ENCODE measurements at places on chromosomes 7 and 10. TPM values are rescaled to one million over a fixed set of nuclear protein-coding genes. Genes with fewer than 3 reads are reported as not detected.

- H3K4me1 ChIP-seq = peaks cover 15% of the 10 kb centered on the region
- no peak overlapping the region for H3K4me3 ChIP-seq
- DNase-seq = peak; percentile 28
These were observed 655.6 kb downstream of the LRMDA start for GRCh38 chr10:76086761-76087639.

Gene FAS
- total RNA-seq = 11.1 TPM

Gene SLC26A3
- not detected for total RNA-seq

DNA sequence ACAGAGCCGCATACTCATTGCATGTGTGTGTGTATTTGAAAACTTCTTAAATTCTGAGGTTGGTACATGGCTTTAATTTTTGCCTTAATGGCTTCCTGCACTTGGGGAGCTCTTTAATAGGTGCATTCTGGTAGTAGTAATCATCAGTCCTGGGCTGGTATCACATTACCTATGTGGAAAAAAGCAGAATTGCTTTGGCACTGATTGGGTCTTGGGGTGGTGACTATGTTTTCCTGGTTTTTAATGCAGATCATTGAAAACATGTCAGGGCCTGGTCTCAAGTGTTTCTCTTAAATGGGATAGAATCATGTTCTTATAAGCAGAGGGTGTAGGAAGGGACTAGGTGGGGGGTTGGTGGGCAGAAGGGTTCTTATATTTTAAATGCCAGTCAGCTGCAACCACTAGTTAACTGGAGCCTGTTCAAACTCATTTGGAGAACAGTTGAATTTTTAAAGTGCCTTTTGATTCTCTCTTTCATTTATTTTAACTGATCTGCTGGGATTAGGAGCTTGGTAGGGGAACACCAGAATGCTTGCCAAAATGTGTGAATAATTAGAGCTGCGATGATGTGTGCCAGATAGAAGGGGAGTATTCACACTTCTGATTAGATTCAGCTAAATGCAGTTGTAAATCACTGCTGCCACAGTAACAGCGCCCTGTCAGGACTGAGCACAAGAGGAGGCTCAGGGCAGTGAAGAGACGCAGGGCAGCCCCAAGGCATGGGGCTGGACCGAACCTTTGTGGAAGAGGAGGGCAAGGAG is 633.5 kb upstream of the GALNT17 start:
- no peaks in the 10 kb centered on the region for H3K36me3 ChIP-seq
- H3K4me3 ChIP-seq = no peak overlapping the region
- no peaks in the 10 kb centered on the region for H3K4me1 ChIP-seq
- no peak overlapping the region for H3K27ac ChIP-seq

DNA sequence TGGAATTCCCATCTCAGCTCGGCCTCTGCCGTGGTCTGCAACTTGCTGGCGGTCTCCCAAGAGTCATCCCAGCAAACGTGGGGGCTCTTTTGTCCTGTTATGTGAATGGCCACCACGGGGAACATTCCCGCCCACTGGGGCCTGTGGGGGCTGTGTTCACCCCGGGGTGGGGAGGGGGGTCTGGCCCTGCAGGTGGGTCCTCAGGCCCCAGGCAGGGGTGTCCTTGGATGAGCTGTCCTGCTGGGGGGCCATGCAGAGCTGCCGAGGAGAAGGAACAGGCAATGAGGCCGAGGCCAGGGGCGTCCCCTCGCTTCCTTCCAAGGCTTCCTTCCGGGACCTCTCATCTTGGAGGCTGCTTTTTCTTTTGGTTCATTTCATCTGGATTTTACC is 24.4 kb upstream of the PITRM1 start:
- H3K4me3 ChIP-seq = no peak overlapping the region
- no peak for DNase-seq
- H3K27ac ChIP-seq = no peak overlapping the region
- H3K4me1 ChIP-seq = peaks cover 5% of the 10 kb centered on the region

Gene ASZ1
- not detected for total RNA-seq

Gene ADARB2
- total RNA-seq = 0.99 TPM

Gene LRRC4
- total RNA-seq = 19.8 TPM

- no peaks in the 10 kb centered on the region for H3K4me1 ChIP-seq
- H3K4me3 ChIP-seq = no peak overlapping the region
- H3K27me3 ChIP-seq = no peaks in the 10 kb centered on the region
- H3K27ac ChIP-seq = no peak overlapping the region
- DNase-seq = no peak
These were observed 23.5 kb upstream of the KBTBD2 start for GRCh38 chr7:32915041-32915536.

DNA sequence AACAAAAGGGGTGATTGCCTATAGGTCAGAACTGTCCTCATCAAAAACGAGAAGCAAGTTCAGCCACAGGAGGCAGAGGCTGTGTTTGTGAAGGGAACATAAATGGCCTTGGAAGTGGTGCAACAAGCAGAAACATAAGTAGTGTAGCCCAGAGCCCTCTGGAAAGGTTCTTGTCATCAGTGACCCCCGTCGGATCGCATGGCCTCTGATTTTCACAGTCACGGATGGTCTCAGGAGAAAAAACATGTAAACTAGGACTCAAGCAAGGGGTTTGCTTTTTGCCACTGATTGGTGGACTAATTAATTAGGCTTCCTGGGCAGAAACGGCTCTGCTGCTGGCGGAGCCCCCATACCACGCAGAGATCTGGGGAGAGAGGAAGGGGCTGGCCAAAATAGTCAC is 496.5 kb upstream of the MKI67 start:
- DNase-seq = no peak
- H3K4me3 ChIP-seq = no peak overlapping the region
- H3K4me1 ChIP-seq = peaks cover 24% of the 10 kb centered on the region
- no peak overlapping the region for H3K27ac ChIP-seq
- H3K36me3 ChIP-seq = no peaks in the 10 kb centered on the region

DNA sequence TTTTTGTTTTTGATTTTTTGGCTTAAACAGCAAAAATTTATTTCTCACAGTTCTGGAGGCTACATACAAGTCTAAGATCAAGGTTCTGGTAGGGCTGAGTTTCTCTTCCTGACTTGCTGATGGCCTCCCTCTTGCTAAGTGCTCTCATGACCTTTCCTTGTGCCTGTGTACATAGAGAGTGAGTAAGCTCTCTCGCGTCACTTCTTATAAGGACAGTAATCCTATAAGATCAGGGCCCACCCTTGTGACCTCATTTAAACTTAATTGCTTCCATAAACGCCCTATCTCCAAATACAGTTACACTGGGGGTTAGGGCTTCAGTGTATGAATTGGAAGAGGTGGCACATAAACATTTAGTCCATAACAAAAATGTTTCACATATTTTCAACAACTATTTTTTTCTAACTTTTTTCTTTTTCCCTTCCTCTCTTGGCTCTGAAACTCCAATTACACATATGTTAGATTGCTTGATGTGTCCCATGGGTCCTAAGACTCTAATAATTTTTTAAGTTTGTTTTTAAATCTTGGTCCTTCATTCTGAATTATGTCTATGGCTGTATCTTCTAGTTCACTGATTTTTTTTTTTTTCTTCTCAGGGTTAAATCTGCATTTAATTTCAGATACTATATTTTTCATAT is 149.8 kb downstream of the HBP1 start:
- no peaks in the 10 kb centered on the region for H3K27me3 ChIP-seq
- peak; percentile 3 for DNase-seq
- H3K4me1 ChIP-seq = peaks cover 12% of the 10 kb centered on the region
- no peak overlapping the region for H3K4me3 ChIP-seq
- no peak overlapping the region for H3K27ac ChIP-seq

GRCh38 chr7:157837561-157837960 is 500.8 kb downstream of the DNAJB6 start:
- no peak for DNase-seq
- H3K36me3 ChIP-seq = no peaks in the 10 kb centered on the region
- H3K4me3 ChIP-seq = no peak overlapping the region
- no peaks in the 10 kb centered on the region for H3K27me3 ChIP-seq
- no peak overlapping the region for H3K27ac ChIP-seq
- peaks cover 41% of the 10 kb centered on the region for H3K4me1 ChIP-seq

DNA sequence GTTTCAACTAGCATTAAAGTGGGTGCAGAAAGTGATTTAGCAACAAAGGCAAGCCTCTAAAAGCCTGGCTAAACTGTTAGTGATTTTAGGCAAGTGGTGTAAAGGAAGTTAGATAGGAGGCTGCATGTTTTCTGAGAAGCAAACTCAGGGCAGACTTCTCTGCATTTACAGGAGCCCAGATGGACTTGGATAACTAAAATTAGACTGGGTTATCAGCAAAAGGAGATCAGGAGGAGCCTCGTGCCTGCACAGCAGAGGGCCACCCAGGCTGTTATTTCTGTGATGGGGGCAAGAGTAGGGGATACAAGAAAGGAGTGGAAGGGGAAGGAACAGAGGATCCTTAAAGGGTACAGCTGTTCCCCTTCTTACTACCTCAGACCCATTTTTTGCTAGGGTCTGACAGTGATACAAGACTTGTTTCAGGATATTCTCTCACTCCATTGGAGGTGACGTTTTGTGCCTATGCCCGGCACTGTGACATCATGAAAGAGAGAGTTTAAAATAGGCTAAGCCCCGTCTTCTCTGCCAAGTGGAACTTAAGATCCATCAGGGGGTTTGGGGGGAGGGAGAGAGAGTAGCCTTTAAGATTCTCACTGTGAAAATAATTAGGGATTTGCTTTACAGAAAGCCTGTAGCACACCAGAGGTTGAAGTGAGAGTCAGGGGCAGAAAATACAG is 49.6 kb upstream of the PDCD4 start:
- no peaks in the 10 kb centered on the region for H3K36me3 ChIP-seq
- H3K4me1 ChIP-seq = peaks cover 48% of the 10 kb centered on the region
- peak overlapping the region; percentile 15 for H3K4me3 ChIP-seq
- peak overlapping the region; percentile 44 for H3K27ac ChIP-seq
- H3K27me3 ChIP-seq = no peaks in the 10 kb centered on the region

- H3K4me3 ChIP-seq = peak within 1 kb of the TSS; percentile 62
- peaks cover 18% of the 10 kb centered on the region for H3K4me1 ChIP-seq
- DNase-seq = peak; percentile 85
- no peaks in the 10 kb centered on the region for H3K36me3 ChIP-seq
These were observed at the start of gene INSYN2A for GRCh38 chr10:127196282-127197153. Gene INSYN2A (minus strand): TSS chr10:127196591. CDS start chr10:127176395, 20,196 bp downstream.

Gene WAC
- 174 TPM for total RNA-seq

Gene SYNPO2L
- total RNA-seq = 0.06 TPM

- no peak overlapping the region for H3K27ac ChIP-seq
- no peaks in the 10 kb centered on the region for H3K27me3 ChIP-seq
- no peaks in the 10 kb centered on the region for H3K36me3 ChIP-seq
- no peak for DNase-seq
These were observed 129.1 kb upstream of the ANK3 start for GRCh38 chr10:60518745-60519144.
